ENCODE measurements at places on chromosomes 1 and 21.

- DNase-seq, result no peak
These were observed 934 bp upstream of the MSH4 start for GRCh38 chr1:75795703-75796193.

- DNase-seq, result no peak
These were observed 145.1 kb upstream of the SMYD2 start for GRCh38 chr1:214135886-214136285.

- DNase-seq, result no peak
These were observed 447.0 kb upstream of the PKN2 start for GRCh38 chr1:88237058-88237457.

- no peak for DNase-seq
These were observed 103.8 kb downstream of the POFUT2 start for GRCh38 chr21:45183852-45184251.

DNA sequence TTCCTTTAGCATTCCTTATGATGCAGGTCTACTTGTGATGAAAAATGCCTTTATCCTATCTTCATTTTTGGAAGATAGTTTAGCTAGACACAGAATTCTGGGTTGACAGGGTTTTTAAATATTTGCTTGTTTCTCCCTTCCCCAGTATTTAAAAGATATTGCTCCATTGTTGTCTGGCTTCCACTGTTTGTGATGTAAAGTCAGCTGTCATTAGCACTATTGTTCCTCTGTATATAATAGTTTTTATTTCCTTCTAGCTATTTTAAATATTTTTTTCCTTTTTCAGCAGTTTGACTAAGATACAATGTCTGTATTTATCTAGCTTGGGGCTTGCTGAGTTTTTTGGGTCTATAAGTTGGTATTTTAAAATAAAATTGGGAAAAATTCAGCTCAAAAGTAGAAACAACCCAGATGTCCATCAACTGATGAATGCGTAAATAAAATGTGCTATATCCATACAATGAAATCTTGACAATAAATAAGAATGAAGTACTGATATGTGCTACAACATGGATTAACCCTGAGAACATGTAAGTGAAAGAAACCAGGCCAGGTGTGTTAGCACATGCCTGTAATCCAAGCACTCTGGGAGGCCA is 11.2 kb downstream of the IFT25 start:
- peak; percentile 6 for DNase-seq

DNA sequence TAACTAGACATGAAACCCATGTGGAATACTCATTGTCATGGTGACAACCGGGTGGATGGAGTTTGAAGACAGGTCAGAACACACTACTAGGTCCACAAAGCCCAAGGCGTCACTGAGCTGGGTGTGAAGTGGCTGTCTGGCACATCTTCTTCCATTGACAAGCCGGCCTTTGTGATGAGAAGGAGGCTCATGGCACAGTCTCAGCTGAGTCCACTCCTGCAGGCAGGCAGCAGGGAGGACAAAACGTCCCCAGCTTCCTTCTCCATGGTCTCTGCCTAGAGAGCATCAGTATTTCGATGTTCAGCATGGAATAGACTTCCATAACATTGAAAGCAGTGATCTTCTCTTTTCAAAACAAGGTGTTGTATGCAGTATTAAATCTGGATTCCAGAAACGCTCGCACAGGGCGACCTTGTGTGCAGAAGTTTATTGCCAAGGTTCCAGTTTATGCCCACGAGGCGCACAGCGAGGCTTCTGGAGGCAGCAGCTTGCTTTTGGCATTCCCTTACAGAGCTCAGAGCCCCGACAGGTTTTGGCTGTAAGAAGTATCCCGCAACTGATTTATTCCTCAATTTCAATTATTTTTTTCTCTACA is 104.2 kb downstream of the SIM2 start:
- no peak for DNase-seq

DNA sequence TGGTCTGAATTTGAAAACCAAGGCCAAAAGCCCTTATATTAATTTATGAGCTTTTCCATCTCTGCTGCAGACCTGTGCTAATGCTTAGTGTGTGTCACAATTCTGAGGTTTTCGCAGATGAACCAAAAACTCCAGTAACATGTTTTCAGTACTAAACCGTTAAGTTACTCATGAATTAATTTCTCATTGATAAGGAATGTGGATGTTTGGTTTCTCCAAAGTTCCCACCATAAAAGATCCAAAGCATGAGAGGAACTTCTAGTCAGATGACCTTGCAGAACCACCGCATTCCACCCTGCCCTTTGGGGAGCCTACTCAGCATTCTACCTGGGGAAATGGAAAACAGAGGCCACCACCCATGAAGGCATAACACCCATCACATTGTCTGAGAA is 7.5 kb upstream of the LEPR start:
- DNase-seq, result no peak

All from NCI-H1417 (cell line).